Activated T-helper 9 cell treated with anti-CD3 and anti-CD28 coated beads, Interleukin-2, amount 50 U/mL, for 16 hours (primary cell): ENCODE measurements at places on chromosomes 1 and 21.

GRCh38 chr1:15756143-15757015 lies 2.2 kb upstream of the FBLIM1 start:
- no peak for DNase-seq

GRCh38 chr1:98077691-98078090 lies 156.9 kb upstream of the DPYD start:
- no peak for DNase-seq

- no peak for DNase-seq
Measured at GRCh38 chr1:156045076-156045475, 8.5 kb downstream of the UBQLN4 start.

DNA sequence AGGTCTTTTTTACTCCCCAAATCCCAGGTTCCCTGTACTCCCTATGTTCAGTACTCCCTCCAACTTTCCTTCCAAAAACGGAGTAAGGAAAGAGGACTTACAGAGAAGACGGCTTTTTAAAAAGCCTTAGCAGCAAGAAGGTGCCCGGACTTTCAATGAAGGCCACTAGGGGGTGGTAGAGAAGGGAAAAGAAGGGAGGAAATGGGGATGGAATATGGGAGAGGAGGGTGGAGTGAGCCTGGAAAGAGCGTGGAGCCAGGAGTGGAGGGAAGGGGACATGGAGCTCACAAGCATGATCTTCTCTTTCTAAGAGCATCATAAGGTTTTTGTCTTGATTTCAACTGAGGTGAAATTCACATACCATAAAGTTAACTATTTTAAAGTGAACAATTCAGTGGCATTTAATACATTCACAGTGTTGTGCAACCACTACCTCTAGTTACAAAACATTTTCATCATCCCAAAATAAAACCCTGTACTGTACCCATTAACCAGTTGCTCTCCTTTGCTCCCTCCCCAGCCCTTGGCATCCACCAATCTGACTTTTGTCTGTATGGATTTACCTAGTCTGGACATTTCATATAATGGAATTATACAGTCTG lies 129.9 kb downstream of the ZNF281 start:
- DNase-seq, result no peak

GRCh38 chr1:198267056-198267455 lies 110.3 kb downstream of the NEK7 start:
- DNase-seq, result no peak

DNA sequence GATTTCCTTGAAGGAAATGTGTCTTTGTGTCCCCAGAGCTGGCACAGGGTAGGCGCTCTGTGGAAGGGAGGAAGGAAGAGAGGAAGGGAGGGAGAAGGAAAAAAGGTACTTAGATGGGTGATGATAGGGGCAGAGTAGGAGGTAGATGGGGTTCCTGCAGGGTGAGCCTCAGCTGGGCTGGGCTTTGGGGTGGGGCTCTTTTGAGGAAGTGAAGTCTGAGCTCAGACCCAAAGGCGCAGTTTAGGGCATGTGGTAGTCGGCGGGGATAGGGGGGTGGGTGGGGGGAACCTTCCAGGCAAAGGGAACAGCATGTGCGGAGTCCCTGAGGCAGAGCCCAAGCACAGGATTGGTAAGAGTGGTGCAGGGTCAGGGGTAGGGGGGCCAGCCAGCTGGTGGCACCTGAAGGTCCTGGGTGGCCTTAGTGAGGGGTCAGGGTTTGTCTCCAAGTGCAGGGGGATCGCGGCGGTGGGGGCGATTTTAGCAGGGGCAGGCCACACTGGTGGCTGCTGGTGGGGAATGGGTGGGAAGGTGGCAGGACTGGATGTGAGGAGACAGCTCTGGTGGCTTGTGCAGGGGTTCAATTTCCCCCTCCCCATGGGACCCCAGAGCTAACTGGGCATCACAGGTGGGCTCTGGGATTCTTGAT lies 8.4 kb upstream of the HTR6 start:
- no peak for DNase-seq

GRCh38 chr1:6502000-6502891 lies 10.8 kb upstream of the PLEKHG5 start:
- no peak for DNase-seq

GRCh38 chr1:175162955-175163354 lies 29.6 kb downstream of the KIAA0040 start:
- DNase-seq, result no peak

- DNase-seq, result no peak
Measured at GRCh38 chr1:67020304-67020703, 33.6 kb downstream of the SLC35D1 start.

GRCh38 chr1:8419172-8419571 lies 101.3 kb downstream of the SLC45A1 start:
- DNase-seq, result no peak
